ENCODE measurements at places on chromosomes 16 and 17. TPM values are rescaled to one million over a fixed set of nuclear protein-coding genes. Genes with fewer than 3 reads are reported as not detected.

DNA sequence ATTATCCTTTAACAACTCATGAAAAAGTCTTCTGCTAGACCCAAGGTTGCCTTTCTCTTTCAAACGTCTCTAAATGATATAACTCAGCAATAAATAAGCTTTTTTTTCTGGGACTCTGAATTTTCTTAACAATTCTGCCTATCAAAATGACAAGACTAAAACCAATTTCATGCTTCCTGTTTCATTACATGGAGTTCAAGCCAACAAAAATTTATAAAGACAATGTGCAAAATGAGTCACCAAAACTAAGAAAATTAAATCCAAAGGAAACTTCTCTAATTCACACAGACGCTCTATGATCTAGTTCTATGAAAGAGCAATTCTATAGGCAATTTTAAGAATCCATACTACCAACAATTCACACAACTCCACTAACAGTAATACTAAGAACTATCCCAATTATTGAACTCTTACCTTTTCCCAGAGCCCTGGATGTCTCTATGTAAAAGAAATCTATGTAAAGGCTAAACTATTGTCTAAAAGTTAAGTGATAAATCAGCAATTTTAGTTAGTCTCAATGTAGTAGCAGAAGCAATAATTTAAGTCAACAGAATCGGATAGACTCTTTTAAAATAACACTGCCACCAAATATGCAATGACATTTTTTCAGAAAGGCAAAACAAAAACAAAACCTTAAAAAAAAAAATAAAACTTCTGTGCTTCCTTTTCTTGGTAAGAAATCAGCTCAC, 44.2 kb downstream of the ZZEF1 start:
- peak; percentile 43 for DNase-seq

DNA sequence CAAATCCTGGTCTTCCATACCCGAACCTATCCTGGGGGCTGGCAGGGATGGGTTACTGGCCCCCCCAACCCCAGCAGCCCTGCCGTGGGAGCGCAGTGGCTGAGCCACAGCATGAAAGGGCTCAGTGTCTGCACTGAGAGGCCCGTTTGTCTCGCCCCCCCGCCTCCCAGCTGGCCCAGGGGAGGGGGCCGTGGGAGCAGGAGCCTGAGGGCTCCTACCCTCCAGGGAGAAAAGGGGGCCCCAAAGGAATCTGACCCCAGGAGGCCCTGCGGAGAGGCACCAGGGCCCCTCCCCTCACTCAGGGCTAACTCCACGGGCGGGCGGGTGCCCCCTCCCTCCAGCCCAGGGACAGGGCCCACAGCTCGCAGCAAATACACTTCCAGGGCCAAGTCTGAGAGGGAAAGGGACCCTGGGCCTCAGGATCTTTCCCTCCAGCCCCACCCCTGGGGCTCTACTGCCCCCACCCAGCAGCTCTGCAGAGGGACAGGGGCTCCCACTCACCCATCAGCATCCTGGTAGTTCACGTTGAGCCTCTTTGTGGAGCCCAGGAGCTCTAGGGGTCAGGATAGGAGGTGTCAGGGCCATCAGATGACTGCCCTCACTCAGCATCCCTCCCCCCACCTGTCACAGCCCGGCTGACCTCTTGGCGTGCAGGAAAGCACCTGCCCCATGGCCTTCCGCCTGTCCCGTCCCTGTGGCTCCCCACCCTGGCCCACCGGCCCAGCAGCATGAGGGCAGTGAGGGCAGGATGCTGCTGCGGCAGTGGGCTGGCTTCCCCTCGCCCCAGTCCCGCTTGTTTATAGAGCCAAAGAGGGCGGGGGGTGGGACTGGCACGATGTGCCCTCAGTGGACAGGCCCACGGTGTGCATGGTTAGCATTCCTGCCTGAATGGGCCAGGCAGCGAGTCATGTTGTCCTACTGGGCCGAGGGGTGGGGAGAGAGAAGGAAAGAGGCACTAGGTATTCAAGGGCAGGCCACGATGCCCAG, 7.3 kb downstream of the CASKIN2 start:
- no peak for DNase-seq

GRCh38 chr17:78407387-78408000, 29.0 kb downstream of the PGS1 start:
- no peak for DNase-seq

GRCh38 chr17:75830164-75831031, 13.8 kb downstream of the UNC13D start:
- DNase-seq: peak; percentile 52

DNA sequence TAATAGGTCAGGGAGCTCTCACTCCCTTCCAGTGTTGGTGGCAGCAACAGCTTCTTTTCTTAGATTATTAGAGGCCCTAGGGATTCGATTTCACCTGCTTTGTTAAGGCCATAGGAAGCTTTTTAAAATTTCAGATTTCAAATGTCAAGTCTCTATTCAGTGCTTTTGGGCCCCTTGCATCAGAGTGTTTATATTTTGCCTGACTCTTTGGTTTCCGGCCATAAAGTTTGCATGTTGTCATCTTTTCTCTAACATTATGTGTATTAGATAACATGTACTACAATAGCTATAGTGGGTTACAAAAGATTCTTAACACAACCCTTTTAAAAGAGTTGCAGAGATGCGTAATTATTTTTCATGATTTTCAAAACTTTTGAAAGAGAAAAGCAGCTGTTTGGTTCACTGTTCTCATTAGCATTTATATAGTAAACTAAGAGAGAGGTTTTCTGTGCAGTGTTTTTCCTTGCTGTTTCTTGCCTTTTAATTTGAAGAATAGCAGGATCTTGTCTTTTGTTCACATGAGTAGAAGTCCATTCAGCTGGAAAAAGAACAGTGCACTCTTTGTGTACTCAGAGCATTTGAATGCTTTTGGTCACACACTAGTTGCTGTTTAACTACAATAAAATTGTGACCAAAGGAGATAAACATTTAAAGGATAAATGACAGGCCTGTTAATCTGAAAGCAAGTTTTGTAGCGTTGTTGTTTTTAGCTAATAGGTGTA, 52.5 kb downstream of the FTO start:
- no peak for DNase-seq

DNA sequence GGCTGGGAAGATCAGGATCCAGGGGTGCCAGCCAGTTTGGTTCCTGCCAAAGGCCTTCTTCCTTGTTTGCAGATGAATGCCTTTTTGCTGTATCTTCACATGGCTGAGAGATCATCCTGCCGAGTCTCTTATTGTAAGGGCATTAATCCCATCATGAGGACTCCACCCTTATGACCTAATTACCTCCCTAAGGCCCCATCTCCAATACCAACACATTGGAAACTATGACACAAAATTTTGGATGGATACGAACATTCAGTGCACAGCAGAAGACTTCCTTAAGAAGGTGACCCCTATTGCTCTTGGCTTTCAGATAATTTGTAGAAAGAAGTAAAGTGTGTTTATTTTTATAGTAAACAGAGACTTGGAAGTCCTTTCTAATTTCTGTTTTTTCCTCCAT, 1164.7 kb upstream of the CDH8 start:
- no peak for DNase-seq

GRCh38 chr17:37547986-37548385, 58.3 kb downstream of the DUSP14 start:
- DNase-seq: no peak

- no peak for DNase-seq
These were observed 93.8 kb upstream of the RPRML start for GRCh38 chr17:47072886-47073285.

GRCh38 chr16:78552106-78552675, 452.7 kb downstream of the WWOX start:
- DNase-seq: no peak

GRCh38 chr17:44022246-44022645, 7.5 kb upstream of the TMEM101 start:
- no peak for DNase-seq

- no peak for DNase-seq
These were observed 8.0 kb upstream of the SULT1A1 start for GRCh38 chr16:28617874-28618273.

DNA sequence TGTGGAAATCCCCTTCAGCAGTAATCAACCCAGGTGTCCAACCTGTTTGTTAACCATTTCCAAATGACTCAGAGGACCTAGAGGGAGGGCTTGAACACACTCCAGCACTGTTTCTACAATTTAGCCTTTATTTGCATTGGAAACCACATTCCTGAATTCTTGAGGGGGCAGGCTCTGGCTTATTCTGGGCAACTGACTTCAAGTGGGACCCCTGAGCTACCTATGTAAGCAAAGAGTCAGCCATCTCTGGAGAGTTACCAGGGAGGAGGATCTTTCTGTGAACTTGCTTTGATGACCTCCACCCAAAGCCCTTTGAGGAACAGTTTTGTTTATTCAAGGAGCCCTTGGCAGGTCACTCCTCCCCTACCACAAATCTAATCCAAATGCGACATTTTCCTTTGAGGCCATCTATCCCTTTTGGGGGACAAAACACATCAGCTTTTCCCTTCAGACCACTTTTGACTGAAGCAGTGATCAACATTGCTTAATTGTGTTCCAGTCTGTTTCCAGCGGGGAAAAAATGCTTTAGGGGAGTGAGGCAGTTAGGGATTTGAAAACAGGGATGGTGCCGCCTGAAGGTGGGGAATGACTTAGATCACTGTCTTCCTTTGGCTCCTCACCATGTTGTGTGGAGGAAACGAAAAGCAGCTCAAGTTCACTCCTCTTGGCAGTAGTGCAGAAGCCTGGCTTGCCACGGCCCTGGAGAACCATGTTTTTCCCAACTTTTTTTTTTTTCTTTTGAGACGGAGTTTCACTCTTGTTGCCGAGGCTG, 46.2 kb downstream of the TUBD1 start:
- peak; percentile 77 for DNase-seq

DNA sequence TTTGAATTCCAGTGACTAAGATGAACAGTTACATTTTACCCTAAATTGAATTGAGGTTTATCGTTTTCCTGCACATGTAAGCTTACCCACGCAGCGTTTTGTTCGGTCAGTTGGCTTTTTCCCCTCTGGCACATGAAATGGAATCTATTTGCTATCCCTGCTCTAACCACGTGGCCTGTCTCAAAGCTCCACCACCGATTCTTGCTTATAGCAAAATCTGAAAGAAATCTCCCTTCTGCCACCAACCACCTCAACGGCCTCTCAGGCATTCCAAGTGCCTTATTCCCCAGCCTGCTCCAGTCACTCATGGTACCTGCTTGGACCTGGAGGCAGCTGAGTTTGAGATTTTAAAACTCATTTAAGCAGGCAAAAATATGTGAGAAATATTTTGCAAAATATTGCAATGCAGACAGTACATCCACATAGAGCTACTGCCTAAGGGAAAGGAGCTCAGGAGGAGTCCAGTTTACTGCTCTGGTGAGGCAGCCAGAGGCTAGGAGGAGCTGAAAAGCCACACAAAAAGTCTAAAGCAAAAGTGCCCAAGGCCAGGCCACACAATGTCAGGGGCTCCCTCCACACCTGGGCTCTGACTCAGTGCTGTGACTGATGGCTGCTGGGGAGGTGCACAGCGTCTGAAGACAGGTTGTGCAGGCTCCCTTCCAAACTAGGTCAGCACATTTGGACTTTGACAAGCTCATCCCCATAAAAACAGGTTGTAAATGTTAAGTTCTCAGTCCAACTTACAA, 26.4 kb downstream of the ARHGAP17 start:
- peak; percentile 91 for DNase-seq

GRCh38 chr16:1656808-1657617, 21.1 kb upstream of the JPT2 start:
- DNase-seq: no peak

DNA sequence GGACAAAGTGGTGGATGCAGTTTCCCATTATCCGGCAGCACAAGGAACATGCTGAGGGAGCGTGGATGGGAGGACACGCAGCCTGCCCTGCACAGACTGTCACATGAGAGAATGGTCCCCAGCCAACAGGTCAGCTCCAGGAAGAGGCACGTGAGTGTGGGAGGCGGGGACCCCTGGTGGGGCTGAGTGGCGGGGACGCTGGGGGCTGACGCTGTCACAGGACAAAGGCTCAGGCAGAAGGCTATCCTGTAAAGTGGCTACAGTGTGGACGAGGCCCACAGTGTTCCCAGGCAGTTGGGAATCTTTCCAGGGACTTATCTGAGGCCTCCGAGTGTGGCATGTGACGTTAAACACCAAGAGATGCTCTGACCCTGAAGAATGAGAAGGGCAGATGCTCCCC, 30.4 kb downstream of the MBTPS1 start:
- no peak for DNase-seq

GRCh38 chr17:76556765-76557367, 17.0 kb downstream of the PRCD start:
- DNase-seq: peak; percentile 49

GRCh38 chr16:6926762-6927161, 405.9 kb upstream of the RBFOX1 start:
- no peak for DNase-seq

- DNase-seq: peak; percentile 80
These were observed at the start of gene VAMP2 for GRCh38 chr17:8162233-8162996. Gene VAMP2, minus strand, starts transcription at chr17:8162948. Its CDS starts 69 bp downstream, at chr17:8162879.

DNA sequence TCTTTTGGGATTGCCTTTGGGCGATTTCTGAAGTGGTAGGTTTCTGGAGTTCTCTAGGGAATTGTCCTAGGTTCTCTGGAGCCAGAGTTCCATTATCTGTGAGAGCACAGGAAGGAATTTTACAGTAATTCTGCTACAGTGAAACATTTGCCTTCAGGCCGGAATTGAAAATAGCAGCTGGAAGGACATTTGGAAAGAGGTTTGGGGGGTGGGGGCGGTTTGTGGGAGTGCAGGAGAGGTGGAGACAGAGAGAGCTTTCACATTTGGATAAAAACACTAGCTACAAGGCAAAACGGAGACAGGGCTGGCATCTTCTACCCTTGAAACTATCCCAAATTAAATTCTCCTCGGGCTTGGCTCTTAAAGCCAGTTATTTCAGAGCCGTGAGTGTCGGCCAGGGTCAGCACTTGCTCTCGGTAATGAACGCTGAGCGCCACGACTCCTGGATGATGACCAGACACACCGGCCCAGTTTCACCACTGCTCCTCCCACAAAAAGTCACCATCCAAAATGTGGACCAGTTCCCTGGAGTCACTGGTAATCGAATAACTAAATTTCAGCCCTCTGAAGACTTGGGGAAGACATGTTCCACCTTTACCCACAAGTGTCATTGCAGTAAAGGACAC, 67.7 kb upstream of the TANC2 start:
- DNase-seq: peak; percentile 14

- DNase-seq: no peak
These were observed 6.7 kb upstream of the KRT14 start for GRCh38 chr17:41593306-41593981.

DNA sequence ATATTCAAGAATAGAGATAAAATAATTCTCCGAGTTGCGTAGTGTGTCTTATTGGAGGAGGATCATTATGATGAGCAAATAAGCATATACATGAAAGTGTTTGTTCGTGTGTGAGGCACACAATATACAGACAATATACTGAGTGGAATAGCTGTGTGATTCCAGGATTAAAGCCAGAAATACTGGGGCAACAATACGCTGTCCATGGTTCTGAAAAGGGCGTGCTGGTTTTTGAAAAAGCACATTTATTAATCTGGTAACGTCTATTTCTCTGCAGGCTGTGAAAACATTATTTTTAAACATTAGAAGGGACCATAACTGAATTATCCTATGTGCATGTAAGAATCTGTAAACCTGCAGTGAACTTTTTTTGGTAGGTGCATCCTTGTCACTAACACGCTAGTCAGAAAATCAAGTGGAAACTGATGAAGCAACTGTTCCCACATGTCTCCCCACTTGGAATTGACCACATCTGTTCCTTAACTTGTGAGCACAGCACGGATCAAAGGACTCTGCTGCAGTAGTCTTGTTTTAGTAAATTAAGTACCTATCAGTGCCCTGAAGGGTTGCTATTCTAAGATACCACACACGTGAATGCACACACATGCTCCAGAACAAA, 346.0 kb downstream of the GRIN2A start:
- DNase-seq: peak; percentile 27

JUP gene
- 416 TPM for total RNA-seq

APOBR gene
- total RNA-seq: 0.05 TPM

MT1A gene
- not detected for total RNA-seq

CMTM3 gene
- 23.3 TPM for total RNA-seq

ABCC6 gene
- 0.47 TPM for total RNA-seq

GRAP gene
- 150 TPM for total RNA-seq
